Thoracic aorta (tissue), 2 donors: ENCODE measurements at places on chromosomes 4 and X. TPM values are rescaled to one million over a fixed set of nuclear protein-coding genes. Genes with fewer than 3 reads are reported as not detected.
A peak's percentile ranks its signal among the peaks of the same experiment; 100 is the strongest.

FGF13 gene
- 21.3 TPM for total RNA-seq

FRMPD4 gene
- not detected for total RNA-seq

SPATA4 gene
- total RNA-seq = not detected

RIPPLY1 gene
- total RNA-seq = not detected

- no peak overlapping the region for H3K27ac ChIP-seq
- peaks cover 10% of the 10 kb centered on the region for H3K36me3 ChIP-seq
- H3K4me1 ChIP-seq = no peaks in the 10 kb centered on the region
- DNase-seq = no peak
- H3K4me3 ChIP-seq = no peak overlapping the region
Observed at GRCh38 chr4:83074086-83074704, 39.2 kb downstream of the COPS4 start.

DNA sequence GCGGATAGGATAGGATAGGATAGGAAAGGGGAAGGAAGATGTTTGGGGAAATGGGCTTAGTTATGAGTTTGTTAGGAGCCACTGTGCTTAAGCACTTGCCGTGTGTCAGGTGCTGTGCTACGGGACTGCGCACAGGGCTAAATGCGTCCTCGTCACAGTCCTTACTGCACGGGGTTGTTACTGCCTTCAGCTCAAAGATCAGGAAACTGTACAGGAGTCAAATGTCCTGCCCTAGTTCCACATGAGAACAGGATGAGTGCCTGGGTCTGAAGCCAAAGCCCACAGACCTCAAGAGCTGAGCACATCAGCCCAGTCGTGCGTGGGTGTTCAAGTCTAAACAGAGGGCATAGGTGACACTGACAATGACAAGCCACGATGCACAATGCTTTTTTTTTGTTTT lies 15.0 kb downstream of the ACSL1 start:
- H3K27me3 ChIP-seq = no peaks in the 10 kb centered on the region
- H3K36me3 ChIP-seq = no peaks in the 10 kb centered on the region
- peaks cover 62% of the 10 kb centered on the region for H3K4me1 ChIP-seq
- no peak for DNase-seq
- H3K4me3 ChIP-seq = no peak overlapping the region

DNA sequence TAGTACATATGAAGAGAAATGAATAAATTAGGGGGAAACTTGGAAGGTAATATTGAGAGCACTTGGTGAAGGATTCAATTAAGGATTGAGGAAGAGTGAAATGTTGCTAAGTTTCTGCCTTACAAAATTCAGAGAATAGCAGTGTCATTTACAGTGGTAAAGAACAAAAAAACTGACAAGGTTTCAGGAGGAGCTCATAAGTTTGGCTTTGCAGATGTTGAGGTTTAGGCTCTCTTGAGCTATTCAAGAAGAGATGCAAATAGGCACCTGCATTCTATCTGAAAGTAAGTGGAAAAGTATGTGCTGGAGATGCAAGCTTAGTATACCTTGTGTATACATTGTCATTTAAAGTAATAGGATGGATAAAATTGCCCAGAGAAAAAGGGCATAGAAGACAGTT lies 22.3 kb upstream of the EMCN start:
- DNase-seq = no peak
- H3K27ac ChIP-seq = no peak overlapping the region
- no peaks in the 10 kb centered on the region for H3K36me3 ChIP-seq
- H3K4me1 ChIP-seq = no peaks in the 10 kb centered on the region

- DNase-seq = no peak
- no peaks in the 10 kb centered on the region for H3K27me3 ChIP-seq
- H3K36me3 ChIP-seq = no peaks in the 10 kb centered on the region
- H3K4me1 ChIP-seq = no peaks in the 10 kb centered on the region
- H3K27ac ChIP-seq = no peak overlapping the region
- H3K4me3 ChIP-seq = no peak overlapping the region
Observed at GRCh38 chr4:33316578-33316977, 2596.4 kb downstream of the PCDH7 start.

GRCh38 chr4:13533670-13534343 lies 10.5 kb downstream of the NKX3-2 start:
- H3K27ac ChIP-seq = no peak overlapping the region
- H3K4me3 ChIP-seq = no peak overlapping the region
- no peaks in the 10 kb centered on the region for H3K36me3 ChIP-seq
- H3K27me3 ChIP-seq = peaks cover 24% of the 10 kb centered on the region
- H3K4me1 ChIP-seq = peaks cover 3% of the 10 kb centered on the region

- H3K4me3 ChIP-seq = no peak overlapping the region
- no peaks in the 10 kb centered on the region for H3K27me3 ChIP-seq
Observed at GRCh38 chr4:155611501-155611900, 55.1 kb upstream of the GUCY1A1 start.

DNA sequence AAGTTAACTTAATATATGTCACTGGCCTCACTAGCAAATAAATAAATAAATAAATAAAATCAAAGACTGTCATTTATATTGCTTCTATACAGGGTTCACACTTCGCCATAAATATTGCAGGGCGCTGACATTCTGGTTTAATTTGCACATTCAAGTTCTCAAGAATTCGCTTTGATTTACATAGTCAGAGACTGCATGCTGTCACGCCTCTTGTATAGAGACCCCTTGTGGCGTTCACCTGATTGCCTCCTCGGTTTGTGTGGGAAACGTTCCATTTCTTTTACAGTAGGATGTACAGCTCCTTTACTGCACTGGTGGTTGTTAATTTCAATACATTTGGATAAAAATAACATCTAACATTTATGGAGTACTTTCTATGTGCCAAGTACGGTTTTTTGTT lies 71.3 kb upstream of the ADGRG2 start:
- H3K27me3 ChIP-seq = no peaks in the 10 kb centered on the region
- no peaks in the 10 kb centered on the region for H3K36me3 ChIP-seq
- no peaks in the 10 kb centered on the region for H3K4me1 ChIP-seq

DNA sequence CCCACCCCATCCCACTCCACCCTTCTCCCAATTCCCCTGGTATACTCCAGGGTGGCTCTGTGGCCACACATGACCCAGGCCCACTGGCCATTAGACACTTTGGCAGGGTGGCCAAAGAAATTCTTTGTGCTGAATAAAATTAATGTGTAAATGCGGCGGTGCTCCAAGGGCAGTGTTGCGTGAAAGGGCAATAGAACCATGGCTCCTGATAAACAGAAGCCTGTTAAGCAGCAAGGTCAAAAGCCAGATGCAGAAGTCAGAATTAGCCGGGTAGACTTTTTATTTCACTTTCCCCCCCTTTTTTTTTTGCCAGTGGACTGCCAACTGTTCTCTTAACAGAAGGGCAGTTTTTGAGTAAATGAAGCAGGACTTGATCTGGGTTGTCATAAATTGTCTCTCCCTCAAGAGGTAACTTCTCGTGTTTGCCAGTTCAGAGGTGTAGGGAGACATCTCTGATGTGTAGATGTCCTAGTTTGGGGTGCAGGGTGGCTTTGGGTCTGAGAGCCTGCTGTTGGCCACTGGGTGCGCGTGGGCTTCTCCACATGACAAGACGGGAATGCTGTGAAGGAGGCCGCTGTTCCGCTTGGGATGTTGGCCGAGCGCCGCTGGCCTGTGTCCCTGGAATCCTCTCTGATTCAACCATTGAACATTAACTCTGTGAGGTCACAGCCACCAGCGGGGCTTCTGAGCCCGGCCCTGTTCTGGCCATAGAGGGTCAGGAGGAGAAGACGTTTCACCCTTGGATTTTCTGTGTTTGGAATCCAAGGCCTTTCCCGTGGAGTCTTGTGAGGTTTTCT lies 139.5 kb downstream of the TBL1X start:
- DNase-seq = peak; percentile 5
- peak overlapping the region; percentile 35 for H3K4me3 ChIP-seq
- H3K27me3 ChIP-seq = no peaks in the 10 kb centered on the region
- no peak overlapping the region for H3K27ac ChIP-seq
- peaks cover 19% of the 10 kb centered on the region for H3K4me1 ChIP-seq
